ENCODE measurements at places on chromosomes 3 and 15.

DNA sequence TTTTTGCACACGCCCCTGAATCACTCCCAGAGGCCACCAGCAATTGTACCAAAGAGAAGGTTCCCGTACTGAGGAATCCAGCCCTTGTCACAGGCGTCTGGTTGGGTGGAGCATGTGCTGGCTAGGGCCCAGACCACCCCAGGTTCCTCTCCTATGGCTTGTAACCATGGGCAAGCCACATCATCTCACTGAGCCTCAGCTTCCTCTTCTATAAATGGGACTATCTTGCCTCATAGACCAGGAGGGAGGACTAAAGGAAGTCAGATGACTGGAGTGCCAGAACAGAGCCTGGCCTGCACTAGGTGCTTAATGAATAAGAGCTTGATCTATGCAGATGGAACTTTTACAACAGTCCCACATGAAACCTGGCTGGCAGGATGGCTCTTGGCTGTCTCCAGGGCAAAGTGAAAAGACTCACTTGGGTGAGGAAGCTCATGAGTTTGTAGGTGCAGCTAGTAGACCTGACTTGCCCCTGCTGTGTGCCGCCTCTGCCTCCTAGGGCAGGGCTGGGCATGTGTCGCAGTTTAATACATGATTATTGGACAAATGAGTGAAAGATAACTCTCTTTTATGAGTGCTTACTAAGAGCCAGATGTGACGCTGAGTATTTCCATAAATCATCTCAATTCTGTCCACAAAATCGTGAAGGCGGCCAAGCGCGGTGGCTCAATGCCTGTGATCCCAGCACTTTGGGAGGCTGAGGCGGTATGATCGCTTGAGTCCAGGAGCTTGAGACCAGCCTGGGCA, 29.3 kb downstream of the CTSH start:
- DNase-seq: peak; percentile 59

DNA sequence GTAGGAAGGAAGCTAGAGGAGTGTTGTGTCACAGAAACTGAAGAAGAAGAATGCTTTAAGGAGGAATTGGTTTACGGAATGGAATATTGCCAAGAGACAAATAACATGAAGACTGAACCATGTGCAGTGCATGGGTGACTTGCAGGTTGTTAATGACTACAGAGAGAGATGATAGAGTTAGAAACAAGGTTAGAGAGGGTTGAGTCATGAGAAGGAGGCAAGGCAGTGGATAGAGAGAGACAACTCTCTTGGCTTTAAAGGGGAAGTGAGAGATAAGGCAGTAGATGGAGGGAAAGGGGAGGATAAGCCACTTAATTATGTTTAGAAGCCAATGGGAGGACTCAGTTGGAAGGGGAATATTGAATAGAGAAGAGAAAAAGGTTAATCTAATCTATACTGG, 119.3 kb upstream of the CCNL1 start:
- DNase-seq: no peak

DNA sequence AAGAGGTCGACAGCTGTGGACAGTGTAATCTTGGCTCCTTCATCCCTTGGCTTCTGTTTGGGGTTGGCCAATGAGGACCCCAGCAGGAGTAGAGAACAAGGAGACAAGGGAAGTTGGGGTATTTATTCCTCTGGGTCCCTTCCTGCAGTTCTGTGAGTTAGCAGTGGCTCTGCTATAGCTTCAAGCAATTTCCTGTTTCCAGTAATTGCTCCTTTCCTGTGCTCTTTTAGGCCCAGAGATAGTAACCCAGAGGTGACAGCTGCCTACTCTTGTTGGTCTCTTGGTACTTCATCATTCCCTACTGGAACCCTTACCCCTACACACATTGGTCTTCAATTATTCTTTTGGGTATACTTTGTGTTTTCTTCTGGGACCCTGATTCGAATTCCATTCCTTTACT, 92.9 kb downstream of the NR1D2 start:
- DNase-seq: no peak

- peak; percentile 81 for DNase-seq
Observed at GRCh38 chr3:12948891-12949711, 107.7 kb upstream of the RPL32 start.

DNA sequence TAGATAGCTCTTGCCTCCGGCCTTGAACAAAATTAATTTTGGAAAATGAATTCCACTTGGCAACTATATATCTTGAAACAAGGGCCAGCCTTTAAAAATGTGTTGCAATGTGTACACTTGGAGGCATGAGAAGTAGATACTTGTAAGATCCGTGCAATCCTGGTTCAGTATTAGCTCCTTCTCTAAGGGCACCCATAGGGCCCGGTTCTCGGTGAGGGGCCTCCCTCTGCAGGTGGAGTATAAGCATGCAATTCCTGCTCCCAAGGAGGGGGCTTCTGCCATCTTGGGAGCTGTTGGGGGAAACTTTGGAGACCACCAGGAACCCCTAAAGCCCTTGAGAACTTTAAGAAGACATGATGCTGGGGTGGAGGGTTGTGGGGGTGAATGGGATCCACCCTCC, 388.7 kb upstream of the RGMA start:
- no peak for DNase-seq

DNA sequence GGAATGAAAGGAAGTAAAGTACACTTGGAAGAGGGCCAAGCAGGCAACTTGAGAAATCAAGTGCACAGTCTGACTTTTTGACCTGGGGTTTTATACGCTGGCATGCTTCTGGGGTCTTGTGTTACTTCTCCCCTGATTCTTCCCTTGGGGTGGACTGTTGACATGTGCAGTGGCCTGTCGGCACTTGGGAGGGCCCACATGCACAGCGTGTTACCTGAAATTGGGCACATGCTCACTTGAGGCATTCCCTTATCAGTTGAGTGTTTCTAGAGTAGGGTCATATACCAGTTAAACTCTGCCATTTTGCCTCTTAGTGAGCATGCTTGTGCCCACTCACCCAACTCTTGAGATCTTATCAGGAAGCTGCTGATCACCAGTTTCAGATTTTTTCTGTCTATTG, 329.1 kb upstream of the SOX2 start:
- DNase-seq: no peak

GRCh38 chr3:63670544-63670943, 18.1 kb downstream of the SNTN start:
- DNase-seq: no peak

DNA sequence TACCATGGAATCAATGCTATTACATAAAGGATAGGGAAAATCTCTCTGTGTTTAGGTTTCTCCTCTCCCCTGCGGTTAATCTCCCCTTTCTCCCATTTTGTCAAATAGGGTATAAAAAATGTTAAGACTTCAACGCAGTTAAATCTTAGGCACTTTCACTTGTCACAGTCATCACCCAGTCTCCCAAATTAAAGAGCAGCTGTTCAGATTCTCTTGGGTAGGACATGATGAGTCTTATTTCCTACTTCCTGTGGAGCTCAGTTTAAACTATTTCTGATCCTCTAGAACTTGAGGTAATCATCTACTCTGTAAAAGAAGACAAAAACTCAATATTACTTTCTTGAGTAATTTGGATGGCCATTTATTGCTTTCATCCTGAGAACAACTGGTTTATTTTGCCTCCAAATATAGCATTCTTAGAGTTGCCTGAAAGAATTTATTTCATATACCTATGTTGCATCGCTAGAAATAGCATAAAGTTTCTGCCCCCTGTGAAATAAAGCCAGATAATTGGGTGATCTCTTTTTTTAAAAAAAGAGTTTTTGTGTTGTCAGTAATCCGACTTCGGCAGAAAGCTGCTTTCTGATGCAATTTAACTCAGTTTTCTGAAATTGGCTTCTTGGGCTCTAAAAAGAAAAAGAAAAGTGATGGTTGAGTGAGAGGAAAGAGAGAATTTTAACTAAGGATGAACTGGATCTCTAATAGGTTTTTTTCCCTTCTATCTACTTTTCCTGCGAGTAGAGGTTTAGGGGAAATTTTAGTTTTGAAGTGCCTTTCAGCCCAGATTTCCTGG, 20.7 kb downstream of the RAP2B start:
- no peak for DNase-seq

DNA sequence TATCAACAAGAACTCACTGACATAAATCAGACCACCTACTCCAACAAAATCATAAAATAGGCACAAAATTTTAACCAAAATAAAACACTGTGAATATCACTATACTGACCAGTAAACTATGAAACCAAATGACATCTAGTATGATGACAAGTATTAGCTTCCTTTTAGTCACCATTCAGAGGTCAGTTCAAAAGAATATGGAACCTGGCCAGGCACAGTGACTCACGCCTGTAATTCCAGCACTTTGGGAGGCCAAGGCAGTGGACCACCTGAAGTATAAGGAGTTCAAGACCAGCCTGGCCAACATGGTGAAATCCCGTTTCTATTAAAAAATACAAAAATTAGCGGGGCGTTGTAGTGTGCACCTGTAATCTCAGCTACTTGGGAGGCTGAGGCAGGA, 65.8 kb downstream of the SMARCC1 start:
- DNase-seq: peak; percentile 78

GRCh38 chr3:161475905-161476304, 20.7 kb upstream of the OTOL1 start:
- DNase-seq: peak; percentile 4

DNA sequence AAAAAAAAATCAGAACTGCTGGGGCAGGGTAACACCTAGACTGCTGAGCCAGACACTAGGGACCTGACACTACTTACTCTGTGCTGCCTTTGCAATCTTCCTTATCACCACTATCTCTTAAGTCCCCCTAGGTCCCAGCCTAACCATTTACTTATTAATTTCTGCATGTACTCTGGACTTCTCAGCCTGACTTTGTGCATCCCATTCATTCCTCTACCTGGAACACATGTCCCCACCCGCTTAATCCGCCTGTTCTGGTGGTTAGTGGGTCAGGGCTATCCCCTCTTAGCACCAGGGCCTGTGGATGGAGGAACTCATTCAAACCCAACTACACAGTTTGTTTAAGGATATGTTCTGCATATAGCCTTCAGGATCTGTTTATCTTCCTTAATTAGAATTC, 5.0 kb upstream of the CACNA1D start:
- DNase-seq: no peak

GRCh38 chr3:106004137-106004681, 135.4 kb upstream of the CBLB start:
- DNase-seq: peak; percentile 32

- DNase-seq: no peak
Observed at GRCh38 chr3:161050935-161051334, 54.2 kb downstream of the B3GALNT1 start.

DNA sequence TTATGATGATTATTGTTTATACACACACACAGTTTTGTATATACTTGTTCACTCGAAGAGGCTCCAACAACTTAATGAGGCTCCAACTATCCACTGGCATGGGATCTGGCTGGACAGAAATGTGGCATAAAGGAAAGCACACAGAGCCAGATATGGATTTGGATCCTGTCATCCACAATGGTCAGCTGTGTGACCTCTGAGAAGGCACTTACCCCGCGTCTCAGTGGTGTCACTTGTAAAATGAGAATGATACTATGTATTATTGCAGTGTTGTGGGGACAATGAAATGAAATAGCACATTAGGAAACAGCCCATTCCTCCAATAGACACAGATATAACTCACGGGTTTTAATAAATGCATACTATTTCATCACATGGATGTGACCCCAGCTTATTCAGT, 42.2 kb downstream of the PDZRN3 start:
- no peak for DNase-seq

DNA sequence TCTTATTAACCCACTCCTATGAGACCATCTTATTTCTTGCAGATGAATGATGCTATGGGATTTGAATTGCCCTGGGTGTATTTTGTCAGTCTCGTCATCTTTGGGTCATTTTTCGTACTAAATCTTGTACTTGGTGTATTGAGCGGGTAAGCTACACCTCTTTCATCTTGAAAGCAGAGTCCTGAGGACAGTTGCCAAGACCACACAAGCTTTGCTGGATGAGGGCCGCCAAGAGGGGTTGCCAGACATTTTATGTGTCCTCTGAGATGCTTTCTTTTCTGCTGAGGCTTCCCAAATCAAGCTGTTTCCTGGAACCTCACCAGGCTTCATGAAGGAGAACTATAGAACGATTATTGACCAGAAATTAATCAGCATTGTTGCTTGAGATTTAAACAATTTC, 173.2 kb downstream of the CHDH start:
- no peak for DNase-seq

GRCh38 chr3:51340013-51340829, 44.9 kb upstream of the MANF start:
- peak; percentile 96 for DNase-seq

DNA sequence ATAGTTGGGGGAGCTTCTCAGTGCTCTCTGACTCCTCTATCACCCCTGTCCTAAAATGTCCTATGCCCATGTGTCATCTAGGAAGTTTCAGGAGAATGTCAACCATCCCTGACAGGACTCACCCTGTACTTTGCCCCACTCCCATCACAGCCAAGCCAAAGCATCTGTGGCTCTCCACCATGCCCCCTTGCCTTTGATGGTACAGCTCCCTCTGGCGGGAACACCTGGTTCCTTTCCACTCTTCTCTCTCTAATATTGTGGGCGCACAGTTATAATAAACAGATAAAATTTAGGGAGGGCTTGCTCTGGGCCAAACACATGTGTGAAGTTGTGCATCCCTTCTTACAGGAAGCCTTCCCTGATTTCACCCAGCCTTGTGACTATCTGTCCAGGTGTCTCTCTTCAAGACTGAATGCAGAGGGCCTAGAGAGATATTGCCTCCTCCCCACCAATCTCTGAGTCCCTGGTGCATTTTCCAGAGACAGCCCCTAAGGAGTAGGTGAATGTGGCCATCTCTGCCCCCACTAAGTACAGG, 62.8 kb downstream of the ISG20 start:
- DNase-seq: no peak

GRCh38 chr3:183449391-183449790, 21.0 kb upstream of the MCF2L2 start:
- DNase-seq: peak; percentile 58

DNA sequence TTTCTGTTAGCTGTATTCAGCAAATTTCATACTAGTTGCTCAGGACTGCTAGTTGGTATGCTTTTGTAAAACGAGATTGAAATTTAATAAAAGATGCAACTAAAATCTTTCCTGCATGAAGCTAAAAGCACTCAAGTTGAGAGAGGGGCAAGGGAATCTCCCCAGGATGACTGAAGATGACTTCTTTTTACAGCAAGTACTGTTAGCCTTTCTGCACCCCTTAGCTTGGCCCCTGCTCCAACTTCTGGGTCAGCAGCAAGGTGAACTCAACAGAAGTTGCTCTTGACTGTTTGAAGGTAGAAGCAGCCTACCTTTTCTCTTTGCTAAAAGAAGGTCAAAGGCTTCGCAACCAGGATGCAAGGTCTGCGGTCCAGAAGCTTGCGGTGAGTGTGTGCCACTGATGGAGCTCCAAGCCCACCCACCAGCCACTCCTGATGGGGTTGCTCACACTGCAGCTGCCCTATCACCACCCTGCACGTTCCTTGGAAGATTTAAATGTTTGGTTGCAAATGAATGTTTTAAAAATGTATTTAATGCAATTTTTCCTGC, 32.5 kb downstream of the NME9 start:
- DNase-seq: no peak

DNA sequence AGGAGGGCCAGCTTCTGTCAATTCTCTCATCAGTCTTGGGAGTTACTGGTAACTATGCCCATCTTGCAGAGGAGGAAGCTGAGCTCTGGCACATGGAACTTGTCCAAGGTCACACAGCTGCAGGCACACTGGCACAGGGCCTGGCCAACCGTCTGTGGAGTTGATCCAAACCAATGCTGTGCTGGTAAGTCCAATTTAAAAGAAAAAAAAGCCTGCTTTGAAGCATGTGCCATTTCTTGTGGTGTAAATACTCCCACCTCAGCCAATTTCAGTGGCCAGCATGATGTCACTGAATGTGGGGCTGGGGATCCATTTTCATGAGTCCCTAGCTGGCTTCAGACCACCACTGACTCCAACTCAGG, 83.4 kb downstream of the CHSY1 start:
- no peak for DNase-seq

GRCh38 chr3:171165499-171165921, 139.0 kb upstream of the SLC2A2 start:
- DNase-seq: no peak

- DNase-seq: peak; percentile 74
Observed at GRCh38 chr3:67109651-67110204, 111.6 kb downstream of the KBTBD8 start.
